Activated T-helper 17 cell treated with anti-CD3 and anti-CD28 coated beads, Interleukin-2, amount 50 U/mL, for 72 hours (primary cell): ENCODE measurements at places on chromosomes 3 and 15.

DNA sequence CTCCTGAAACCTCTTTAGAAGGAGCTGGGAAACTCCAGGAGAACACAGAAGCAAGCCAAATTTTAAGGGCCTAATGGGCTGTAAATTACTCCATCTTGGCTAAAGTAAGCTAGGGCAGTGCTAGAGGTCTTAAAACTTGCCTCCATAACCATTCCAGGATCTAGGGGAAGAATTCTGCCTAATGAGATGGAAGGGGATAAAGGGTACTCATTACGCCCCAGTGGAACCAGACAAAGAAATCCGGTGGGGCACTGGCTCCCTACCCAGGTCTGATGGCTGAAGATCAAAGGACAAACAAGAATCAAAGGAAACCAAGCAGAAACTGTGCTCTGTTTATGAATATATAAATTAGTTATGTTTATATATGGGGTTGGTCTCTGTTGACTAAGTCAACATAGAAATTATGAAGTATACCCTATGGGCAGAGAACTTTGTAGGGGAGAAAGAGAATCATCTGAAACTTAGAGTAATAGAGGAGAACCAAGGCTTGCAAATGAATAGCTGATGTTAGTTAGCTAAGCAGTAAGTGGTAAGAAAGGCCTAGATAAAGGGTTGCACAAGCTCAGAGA lies 57.8 kb downstream of the NCEH1 start:
- H3K27me3 ChIP-seq, result no peaks in the 10 kb centered on the region
- no peaks in the 10 kb centered on the region for H3K4me1 ChIP-seq
- no peak overlapping the region for H3K4me3 ChIP-seq

DNA sequence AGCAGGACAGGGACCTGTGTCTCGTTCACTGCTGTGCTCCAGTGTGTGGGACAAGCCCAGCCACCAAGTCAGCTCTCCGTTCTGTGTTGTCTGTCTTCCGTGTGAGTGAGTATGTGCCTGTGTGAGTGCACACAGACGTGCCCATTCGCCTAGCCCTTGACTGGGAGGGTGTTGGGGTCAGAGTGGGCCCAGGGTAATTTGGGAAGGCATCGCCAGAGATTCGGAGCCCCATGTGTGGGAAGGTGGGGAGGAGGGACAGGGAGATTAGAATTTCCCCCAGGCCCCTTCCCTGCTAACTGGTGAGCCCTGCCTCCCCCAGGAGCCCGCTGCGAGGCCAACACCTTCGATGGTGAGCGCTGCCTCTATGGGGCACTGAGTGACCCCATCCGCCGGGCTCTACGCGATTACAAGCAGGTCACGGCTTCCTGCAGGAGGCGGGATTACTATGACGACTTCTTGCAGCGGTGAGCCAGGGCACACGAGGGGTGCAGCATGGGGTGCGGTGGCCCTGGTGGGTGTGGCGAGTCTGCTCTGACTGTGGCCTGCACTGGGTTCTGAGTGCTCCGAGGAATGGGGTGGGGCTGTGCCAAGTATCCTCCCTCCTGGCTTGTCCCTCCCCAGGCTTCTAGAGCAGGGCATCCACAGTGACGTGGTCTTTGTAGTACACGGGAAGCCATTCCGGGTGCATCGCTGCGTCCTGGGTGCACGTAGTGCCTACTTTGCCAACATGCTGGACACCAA lies 3.1 kb downstream of the ABTB1 start:
- H3K27ac ChIP-seq, result peak overlapping the region; percentile 62
- peaks cover 7% of the 10 kb centered on the region for H3K36me3 ChIP-seq
- no peak overlapping the region for H3K4me3 ChIP-seq
- peaks cover 23% of the 10 kb centered on the region for H3K4me1 ChIP-seq
- no peaks in the 10 kb centered on the region for H3K27me3 ChIP-seq
- no peak for ATAC-seq

DNA sequence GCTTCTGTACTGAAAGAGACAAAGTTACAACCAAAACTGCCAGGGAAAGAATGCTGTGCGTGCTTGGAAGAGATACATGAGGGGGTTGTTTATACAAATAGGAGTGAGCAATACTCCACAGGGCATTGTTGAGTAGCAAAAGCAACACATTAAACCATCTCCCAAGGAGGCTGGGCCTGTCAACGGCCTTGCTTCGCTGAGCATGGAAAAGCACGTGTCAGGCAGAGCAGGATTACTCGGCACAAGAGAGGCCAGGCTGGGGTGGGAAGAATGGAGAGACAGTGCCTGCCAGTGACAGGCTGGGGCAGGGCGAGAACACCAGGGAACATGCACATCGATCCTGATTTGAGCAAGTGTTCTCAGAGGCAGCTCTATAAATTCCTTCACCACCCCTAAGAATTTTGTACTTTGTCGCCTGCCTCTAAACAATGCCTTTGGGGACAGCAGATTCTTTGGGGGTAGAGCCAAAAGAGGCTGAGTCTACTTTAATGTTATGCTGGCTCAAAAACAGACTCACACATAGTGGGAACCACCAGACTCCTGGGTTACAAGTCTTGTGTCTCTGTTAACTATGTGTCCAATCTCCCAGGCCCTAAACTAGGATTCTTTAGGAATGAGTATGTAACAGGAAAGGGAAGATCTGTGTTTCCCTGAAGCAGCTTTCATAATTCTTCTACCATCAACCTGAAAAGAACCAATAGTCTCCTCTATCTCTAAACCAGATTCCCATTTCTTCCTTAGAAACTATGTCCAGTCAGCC lies 67.2 kb downstream of the LIPC start:
- peaks cover 5% of the 10 kb centered on the region for H3K4me1 ChIP-seq
- H3K27me3 ChIP-seq, result no peaks in the 10 kb centered on the region
- no peak overlapping the region for H3K27ac ChIP-seq
- H3K36me3 ChIP-seq, result no peaks in the 10 kb centered on the region

DNA sequence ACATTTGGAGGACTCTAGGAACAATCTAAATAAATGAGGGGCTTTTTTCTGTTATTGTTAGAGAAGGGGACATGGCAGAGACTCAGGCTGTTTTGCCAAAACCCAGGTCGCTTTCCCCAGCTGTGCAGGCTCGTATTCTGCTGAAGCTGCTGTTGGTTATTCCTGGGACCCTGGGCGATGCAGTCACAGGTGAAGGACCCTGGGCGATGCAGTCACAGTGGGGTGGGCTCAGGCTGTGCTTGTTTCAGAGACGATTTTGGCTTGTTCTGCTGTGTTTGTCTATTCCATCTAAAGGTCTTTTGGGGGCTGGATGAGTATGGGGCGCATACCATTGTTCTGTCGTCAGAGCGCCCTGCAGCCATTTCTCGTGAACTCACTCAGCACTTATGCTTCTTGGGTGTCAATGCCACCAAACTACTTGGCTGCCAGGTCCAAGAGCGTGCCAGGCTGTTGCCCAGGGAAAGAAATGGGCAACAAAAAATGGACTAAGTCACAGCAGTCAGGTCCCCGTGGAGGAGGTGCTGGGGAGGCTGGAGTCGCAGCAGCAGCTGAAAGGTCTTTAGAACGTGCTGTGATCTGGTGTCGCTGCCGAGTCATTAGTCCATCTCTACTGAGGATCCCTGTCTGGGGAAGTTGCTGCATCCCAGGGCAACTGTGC lies 151.4 kb downstream of the CHDH start:
- no peak for ATAC-seq
- H3K4me3 ChIP-seq, result no peak overlapping the region
- H3K4me1 ChIP-seq, result no peaks in the 10 kb centered on the region

DNA sequence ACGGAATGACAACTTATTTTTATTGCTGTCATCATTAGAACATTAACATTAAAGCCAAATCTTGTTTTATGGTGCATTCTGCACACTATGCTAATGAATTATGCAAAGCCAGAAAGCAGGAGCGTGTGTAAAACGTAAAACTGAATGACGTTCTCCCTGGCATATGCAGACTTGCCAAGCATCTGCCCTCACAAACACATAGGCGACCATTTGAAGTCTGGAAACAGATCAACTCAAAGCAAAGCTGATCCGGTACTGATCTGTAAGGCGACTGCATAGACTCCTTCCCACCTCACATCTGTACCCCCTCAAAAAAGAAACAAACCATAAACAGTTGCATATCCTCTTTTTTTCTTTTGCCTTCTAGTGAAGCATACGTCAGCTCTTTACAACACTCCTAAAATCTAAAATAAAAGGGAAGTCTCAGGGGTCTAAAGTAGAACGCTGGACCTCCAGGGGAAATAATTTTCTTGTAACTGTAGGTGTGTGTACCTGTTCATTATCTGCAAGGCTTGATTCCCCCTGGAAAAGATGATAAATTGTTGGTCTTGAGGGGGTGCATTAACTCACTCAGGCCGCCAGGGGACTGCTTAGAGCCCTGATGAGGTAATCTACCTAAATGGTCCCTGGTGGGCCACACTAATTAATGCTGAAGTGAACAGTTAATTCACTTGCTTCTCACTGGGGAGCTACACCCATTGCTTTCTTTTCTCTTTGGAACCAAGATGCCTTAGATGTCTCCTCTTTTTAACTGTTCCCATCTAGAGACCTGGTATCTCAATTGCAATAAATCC lies 231.4 kb downstream of the CDIN1 start:
- no peak overlapping the region for H3K27ac ChIP-seq
- no peak for ATAC-seq
- H3K27me3 ChIP-seq, result no peaks in the 10 kb centered on the region
- H3K36me3 ChIP-seq, result peaks cover 12% of the 10 kb centered on the region
- H3K4me3 ChIP-seq, result no peak overlapping the region

GRCh38 chr3:98600412-98601095 lies 7.1 kb upstream of the CPOX start:
- ATAC-seq, result no peak
- H3K27me3 ChIP-seq, result peaks cover 5% of the 10 kb centered on the region
- no peak overlapping the region for H3K4me3 ChIP-seq
- no peak overlapping the region for H3K27ac ChIP-seq
- H3K36me3 ChIP-seq, result no peaks in the 10 kb centered on the region

- H3K4me1 ChIP-seq, result peaks cover 4% of the 10 kb centered on the region
- peaks cover 53% of the 10 kb centered on the region for H3K27me3 ChIP-seq
- H3K4me3 ChIP-seq, result peak overlapping the region; percentile 57
- H3K27ac ChIP-seq, result no peak overlapping the region
- no peak for ATAC-seq
These were observed 569 bp upstream of the ALDH1A3 start for GRCh38 chr15:100879061-100879463.

- H3K4me3 ChIP-seq, result no peak overlapping the region
- no peaks in the 10 kb centered on the region for H3K4me1 ChIP-seq
- no peak overlapping the region for H3K27ac ChIP-seq
- H3K36me3 ChIP-seq, result no peaks in the 10 kb centered on the region
These were observed 263.6 kb upstream of the AZI2 start for GRCh38 chr3:28612232-28612631.

- H3K27me3 ChIP-seq, result peaks cover 38% of the 10 kb centered on the region
- H3K36me3 ChIP-seq, result no peaks in the 10 kb centered on the region
- ATAC-seq, result no peak
- no peak overlapping the region for H3K27ac ChIP-seq
These were observed 3.2 kb upstream of the SLC7A14 start for GRCh38 chr3:170589113-170589512.

- H3K36me3 ChIP-seq, result no peaks in the 10 kb centered on the region
- no peak overlapping the region for H3K4me3 ChIP-seq
- peaks cover 29% of the 10 kb centered on the region for H3K4me1 ChIP-seq
- no peaks in the 10 kb centered on the region for H3K27me3 ChIP-seq
These were observed 85.5 kb upstream of the CDV3 start for GRCh38 chr3:133487920-133488540.

GRCh38 chr15:53869806-53870073 lies 108.5 kb upstream of the UNC13C start:
- no peak for ATAC-seq
- no peak overlapping the region for H3K4me3 ChIP-seq
- no peaks in the 10 kb centered on the region for H3K4me1 ChIP-seq
- no peaks in the 10 kb centered on the region for H3K36me3 ChIP-seq
- no peak overlapping the region for H3K27ac ChIP-seq

GRCh38 chr3:88267441-88267840 lies 117.7 kb downstream of the C3orf38 start:
- H3K36me3 ChIP-seq, result no peaks in the 10 kb centered on the region
- no peak for ATAC-seq
- no peak overlapping the region for H3K27ac ChIP-seq
- no peak overlapping the region for H3K4me3 ChIP-seq
- H3K27me3 ChIP-seq, result no peaks in the 10 kb centered on the region

GRCh38 chr3:4290272-4290893 lies 12.8 kb upstream of the SETMAR start:
- no peaks in the 10 kb centered on the region for H3K4me1 ChIP-seq
- H3K27me3 ChIP-seq, result no peaks in the 10 kb centered on the region
- no peak overlapping the region for H3K4me3 ChIP-seq
- no peak for ATAC-seq
- no peak overlapping the region for H3K27ac ChIP-seq
- H3K36me3 ChIP-seq, result no peaks in the 10 kb centered on the region

DNA sequence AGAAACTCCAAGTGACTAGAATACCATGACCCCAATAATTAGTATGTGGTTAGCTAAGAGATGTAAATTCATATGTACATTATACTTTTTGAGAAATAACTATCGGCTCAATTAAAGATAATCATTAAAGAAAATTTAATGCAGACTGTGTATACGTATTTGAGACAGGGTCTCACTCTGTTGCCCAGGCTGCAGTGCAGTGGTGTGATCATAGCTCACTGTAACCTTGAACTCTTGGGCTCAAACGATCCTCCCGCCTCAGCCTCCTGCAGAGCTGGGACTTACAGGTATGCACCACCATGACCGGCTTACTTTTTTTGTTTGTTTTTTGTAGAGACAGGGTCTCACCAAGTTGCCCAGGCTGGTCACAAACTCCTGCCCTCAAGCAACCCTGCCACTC lies 8.7 kb upstream of the CSTA start:
- ATAC-seq, result no peak
- no peaks in the 10 kb centered on the region for H3K27me3 ChIP-seq
- no peak overlapping the region for H3K4me3 ChIP-seq
- H3K27ac ChIP-seq, result no peak overlapping the region
- no peaks in the 10 kb centered on the region for H3K36me3 ChIP-seq

DNA sequence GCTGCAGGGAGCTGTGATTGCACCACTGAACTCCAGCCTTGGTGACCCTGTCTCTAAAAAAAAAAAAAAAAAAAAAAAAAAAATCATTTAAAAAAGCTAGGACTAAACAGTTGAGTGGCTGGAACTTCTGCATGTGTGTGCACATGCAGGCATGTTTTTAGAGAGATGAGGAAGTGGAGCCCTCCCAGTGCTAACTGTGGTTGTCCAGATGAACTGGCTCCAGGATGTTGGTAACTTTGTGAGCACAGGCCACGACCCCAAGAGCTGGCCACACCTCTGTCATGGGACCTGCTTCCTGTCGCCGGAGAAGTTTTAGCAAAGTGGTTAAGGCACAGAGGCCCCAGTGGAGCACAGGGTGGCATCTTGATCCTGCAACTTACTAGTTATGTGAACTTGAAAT lies 27.0 kb downstream of the CHCHD6 start:
- H3K36me3 ChIP-seq, result peaks cover 66% of the 10 kb centered on the region
- H3K27ac ChIP-seq, result no peak overlapping the region
- no peak for ATAC-seq
- no peaks in the 10 kb centered on the region for H3K4me1 ChIP-seq
- no peaks in the 10 kb centered on the region for H3K27me3 ChIP-seq

- no peak overlapping the region for H3K4me3 ChIP-seq
- no peaks in the 10 kb centered on the region for H3K27me3 ChIP-seq
- H3K27ac ChIP-seq, result peak overlapping the region; percentile 97
- ATAC-seq, result no peak
- H3K4me1 ChIP-seq, result peaks cover 28% of the 10 kb centered on the region
These were observed 843 bp upstream of the CD47 start for GRCh38 chr3:108091498-108092250.
